Activated naive CD4-positive, alpha-beta T cell treated with anti-CD3 and anti-CD28 coated beads, Interleukin-2, amount 50 U/mL, for 16 hours (primary cell): ENCODE measurements at places on chromosomes 3 and 15.

DNA sequence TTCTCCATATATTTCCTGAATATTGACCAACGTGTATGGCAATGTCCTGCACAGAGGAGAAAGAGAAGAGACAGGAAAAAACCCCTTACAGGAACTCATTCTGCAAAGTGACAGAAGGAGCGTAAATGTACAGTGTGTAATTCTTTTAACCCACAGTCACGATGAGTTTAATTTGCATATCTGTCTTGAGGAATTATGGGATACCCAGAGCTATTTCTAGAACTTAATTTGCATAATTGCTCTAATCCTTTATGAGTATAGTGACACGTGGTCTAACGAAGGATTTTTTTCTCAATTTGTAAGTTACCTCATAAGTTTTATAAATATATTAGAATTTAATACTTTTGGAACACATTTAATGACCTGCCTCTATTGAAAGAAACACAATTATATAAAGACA lies 9.8 kb downstream of the GPR27 start:
- no peak for DNase-seq

DNA sequence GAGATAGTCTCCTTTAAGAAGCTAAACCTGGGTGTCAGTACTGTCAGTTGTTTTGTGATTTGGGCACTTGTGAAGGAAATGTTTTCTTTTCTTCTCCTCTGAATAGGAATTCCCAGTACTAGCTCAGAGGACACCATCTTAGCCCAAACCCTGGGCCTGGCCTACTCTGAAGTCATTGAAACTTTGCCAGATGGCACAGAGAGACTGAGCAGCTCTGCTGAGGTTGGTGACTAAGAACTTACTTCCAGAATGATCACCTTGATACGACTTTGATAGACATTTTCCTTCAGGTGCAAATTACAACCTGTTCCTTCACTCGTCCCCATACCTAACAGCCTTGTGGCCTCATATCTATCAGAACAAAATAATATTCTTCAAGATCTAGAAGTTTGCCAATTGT lies 100.2 kb downstream of the LARS2 start:
- DNase-seq, result no peak

GRCh38 chr3:13193320-13194284 lies 120.4 kb upstream of the IQSEC1 start:
- no peak for DNase-seq

- DNase-seq, result no peak
Observed at GRCh38 chr15:67463488-67463887, 57.4 kb upstream of the C15orf61 start.

- no peak for DNase-seq
Observed at GRCh38 chr3:120281261-120281660, 3.8 kb downstream of the GPR156 start.

DNA sequence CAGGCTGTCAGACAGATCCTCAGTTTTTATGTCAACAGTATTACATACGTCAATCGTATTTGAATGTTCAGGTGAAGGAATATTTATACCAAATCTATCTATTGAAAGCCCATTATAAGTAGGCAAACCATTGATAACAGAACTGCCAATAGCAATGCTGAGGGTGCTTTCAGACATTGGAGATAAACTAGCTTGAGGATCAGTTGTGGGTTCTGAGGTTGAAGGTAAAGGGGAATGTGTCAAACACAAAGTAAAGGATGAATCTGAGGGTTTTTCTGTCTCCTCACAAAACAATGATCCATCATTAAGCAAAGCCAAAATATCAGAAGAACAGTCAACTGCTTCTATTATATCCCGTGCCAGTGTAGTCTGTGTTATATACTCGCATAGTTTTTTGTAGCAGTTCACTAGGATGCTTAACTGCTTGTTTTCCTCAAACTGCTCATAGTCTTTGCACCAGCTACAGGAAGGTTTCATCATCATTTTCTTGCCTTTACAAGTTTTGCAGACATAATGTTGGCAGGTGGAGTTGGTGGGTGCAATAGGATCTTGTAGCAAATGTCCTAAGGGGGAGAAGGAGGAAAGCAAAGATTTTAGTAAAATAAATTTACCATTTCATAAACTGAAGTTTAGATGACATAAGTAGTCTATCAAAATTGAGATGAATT lies 43.8 kb downstream of the MSL2 start:
- no peak for DNase-seq

DNA sequence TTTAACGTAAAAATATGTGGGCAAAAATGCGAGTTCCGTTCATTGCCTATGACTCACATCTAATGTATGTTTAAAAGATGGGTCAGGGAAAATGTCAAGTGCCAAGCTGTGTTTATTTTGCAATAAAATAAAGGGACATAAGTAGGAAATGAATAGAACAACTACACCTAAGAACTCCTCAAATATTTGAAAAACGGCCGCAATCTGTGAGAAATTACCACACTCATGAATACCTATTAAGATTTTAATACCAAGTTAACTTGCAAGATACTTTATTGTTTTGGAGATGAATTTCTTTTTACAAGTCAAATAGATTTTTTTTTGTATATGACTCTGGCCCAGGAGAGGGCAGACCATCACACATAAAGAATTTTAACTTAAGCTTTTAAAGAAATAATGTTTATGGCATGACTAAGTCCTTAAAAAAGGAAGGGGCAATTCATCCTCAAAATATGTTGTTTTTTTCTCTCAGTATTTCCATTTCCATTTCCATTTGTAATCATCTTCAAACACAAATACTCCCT lies 152.7 kb downstream of the SUCNR1 start:
- no peak for DNase-seq

DNA sequence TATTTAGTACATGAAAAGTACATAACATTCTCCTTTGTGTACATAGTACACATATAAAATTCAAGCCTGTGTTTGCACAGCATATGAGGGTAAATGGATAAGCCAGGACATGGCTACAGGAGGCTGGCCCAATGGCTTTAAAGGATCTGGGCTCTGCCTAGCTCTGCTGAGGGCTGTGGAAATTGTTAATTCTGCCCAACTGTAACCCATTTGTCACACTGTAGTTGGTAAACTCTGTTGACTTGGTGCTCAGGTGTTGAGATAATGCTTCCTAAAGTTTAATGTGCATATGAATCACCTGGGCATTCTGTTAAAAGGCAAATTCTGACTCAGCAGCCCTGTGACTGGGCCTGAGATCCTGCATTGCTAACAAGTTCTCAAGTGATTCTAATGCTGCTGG lies 196.5 kb upstream of the ZPLD1 start:
- DNase-seq, result no peak

- no peak for DNase-seq
Observed at GRCh38 chr15:67823314-67824196, 1.8 kb upstream of the SKOR1 start.

GRCh38 chr15:48408327-48408726 lies 77.1 kb downstream of the DUT start:
- DNase-seq, result no peak

GRCh38 chr3:100563652-100564211 lies 45.7 kb upstream of the ADGRG7 start:
- DNase-seq, result no peak

DNA sequence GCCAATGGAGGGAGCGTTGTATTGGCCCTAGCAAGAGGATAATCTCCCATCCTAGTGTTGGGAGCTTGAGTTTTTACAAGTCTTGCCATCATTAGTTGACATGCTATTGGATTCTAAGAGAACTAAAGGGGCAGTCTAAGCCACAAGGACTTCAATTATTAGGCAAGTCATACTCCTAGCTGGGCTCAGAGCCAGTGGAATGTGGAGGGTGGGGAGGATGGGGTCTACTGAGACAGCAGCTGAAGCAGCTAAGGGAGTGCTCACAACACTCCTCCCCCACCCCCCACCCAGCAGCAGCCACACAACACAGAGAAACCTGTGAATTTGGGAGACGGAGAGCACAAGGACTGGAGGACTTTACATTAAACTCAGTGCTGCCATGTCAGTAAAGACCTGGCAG lies 27.9 kb downstream of the FRG2C start:
- no peak for DNase-seq

GRCh38 chr3:37132334-37132733 lies 42.0 kb downstream of the LRRFIP2 start:
- DNase-seq, result no peak

- no peak for DNase-seq
Observed at GRCh38 chr15:54681584-54681983, 515.2 kb downstream of the RSL24D1 start.

- DNase-seq, result no peak
Observed at GRCh38 chr15:90159213-90159612, 41.9 kb upstream of the SEMA4B start.

- DNase-seq, result no peak
Observed at GRCh38 chr3:158452334-158452733, 118.7 kb upstream of the MLF1 start.

- no peak for DNase-seq
Observed at GRCh38 chr3:187000711-187001151, 70.4 kb downstream of the ST6GAL1 start.

DNA sequence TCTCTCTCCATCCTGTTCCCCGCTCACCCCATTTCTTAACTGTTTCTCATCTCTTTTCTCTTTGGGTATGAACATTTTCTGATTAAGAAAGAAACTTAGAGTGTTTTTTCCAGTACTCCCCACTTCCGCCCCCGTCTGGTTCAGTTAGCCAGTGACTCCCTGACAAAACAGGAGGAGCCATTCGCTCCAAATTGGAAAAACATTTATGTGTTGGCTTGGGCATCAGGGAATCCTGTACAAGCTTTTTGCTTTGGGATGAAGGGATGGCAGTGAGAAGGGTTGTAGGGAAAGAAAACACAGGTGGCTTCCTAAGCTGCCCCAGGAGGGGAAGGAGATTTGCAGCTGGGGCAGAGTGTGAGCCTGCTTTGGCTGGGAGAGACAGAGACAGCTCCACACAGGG lies 47.0 kb downstream of the BOC start:
- no peak for DNase-seq

- DNase-seq, result no peak
Observed at GRCh38 chr15:83858820-83859505, 205.0 kb downstream of the ADAMTSL3 start.

DNA sequence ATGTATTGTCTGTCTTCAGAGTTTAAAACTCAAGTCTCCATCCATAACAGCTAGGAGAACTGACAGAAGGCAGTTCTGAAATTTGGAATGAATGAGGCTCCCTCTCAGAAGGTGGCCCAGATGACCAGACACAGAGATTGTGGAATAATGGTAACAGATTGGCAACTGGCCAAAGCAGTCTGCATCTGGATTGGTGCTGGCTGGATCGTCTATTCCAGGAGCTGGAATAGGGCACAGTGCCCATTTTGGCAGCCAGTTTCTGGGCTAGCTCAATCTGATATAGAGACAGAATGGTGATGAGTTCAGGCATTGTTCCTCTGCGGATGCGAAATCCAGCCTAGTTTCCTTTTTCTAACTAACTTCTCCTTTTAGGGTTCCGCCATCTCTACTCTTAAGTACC lies 851.7 kb downstream of the PDCD6IP start:
- DNase-seq, result no peak

DNA sequence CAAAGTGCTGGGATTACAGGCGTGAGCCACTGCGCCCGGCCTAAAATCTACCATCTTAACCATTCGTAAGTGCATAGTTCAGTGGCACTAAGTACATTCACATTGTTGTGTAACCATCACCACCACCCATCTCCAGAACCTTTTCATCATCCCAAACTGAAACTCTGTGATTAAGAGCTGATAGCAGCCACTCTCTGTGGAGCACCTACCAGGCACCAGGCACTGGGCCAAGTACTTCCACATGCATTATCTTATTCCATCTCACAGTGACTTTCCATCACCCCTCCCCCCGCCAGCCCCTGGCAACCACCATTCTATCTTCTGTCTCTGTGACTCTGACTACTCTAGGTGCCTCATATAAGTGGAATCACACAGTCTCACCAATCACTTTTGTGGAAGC lies 2.3 kb upstream of the INSYN1 start:
- DNase-seq, result no peak

GRCh38 chr15:80567721-80568157 lies 127.4 kb upstream of the ABHD17C start:
- no peak for DNase-seq

DNA sequence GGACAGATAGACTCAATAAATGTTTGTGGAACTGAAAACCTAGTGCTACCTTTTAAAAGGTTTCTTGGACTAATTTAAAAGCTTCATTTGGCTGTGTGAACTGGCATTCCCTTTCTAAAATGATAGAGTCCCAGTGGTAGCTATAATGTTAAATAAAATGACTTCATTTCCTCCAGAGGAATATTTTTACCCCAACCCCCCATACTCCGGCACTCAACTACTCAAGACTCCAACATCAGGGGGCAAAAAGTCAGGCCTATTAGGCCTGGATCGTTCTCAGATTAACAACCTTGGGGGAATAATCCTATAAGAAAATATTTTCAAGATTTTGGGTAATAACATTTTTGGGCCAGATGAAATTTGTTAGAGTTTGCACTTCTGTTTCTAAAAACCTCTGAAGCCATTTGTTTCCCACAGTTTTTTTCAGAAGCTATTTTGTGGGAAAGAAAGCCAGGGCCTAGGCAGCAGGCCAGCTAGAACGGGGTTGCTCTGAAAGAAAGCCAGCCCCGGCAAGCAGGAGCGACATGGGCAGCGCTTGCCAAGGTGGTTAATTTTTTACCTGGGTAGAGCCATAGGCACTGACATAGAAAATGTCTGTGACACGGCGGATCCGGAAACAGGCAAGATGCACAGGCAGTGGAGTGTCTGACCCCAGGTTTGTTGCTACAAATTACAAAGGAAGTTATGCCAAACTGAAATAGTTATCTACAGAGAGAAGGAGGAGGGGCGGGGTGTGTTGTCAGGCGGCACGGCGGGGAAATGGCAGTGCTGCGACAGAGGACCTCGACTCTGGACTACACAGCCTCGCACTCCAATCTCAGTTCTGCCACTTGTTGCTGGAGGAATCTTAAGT lies 84.6 kb downstream of the MAGI1 start:
- no peak for DNase-seq

- no peak for DNase-seq
Observed at GRCh38 chr3:132637590-132637989, 22.0 kb downstream of the ACAD11 start.

DNA sequence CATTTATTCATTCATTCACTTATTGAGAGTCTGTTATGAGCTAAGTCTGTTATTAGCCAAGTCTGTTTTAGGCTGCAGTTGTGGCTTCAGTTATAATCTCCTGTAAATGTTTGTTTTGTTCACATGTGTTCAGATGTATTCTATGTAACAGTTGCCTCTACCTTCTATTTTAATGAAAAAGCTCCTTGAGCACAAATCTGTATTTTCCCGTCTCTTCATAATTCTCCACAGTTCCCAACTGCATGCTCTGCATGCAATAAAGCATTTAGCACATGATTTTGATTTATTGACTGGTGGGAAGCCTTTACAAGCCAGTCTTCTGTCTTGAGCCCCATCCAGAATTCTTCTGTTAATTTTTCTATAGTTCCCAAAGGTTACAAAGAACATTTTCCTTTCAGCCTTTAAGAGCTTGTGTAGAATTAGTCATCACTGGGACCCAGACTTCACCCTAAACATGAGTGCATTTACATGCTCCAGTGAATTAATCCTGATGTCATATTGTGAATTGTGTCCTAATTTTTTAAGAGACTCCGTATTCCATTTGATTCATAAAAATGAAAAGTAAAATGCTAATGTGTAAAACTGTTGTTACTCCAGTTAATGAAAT lies 122.3 kb upstream of the NR2E3 start:
- no peak for DNase-seq

GRCh38 chr3:100615684-100616083 lies 6.3 kb downstream of the ADGRG7 start:
- no peak for DNase-seq

- no peak for DNase-seq
Observed at GRCh38 chr3:114111060-114111770, 54.7 kb downstream of the QTRT2 start.

- no peak for DNase-seq
Observed at GRCh38 chr3:7275396-7275795, 414.5 kb downstream of the GRM7 start.

GRCh38 chr3:179464323-179465092 lies 13.2 kb upstream of the GNB4 start:
- DNase-seq, result no peak
